ENCODE measurements at places on chromosomes 12 and 14.

DNA sequence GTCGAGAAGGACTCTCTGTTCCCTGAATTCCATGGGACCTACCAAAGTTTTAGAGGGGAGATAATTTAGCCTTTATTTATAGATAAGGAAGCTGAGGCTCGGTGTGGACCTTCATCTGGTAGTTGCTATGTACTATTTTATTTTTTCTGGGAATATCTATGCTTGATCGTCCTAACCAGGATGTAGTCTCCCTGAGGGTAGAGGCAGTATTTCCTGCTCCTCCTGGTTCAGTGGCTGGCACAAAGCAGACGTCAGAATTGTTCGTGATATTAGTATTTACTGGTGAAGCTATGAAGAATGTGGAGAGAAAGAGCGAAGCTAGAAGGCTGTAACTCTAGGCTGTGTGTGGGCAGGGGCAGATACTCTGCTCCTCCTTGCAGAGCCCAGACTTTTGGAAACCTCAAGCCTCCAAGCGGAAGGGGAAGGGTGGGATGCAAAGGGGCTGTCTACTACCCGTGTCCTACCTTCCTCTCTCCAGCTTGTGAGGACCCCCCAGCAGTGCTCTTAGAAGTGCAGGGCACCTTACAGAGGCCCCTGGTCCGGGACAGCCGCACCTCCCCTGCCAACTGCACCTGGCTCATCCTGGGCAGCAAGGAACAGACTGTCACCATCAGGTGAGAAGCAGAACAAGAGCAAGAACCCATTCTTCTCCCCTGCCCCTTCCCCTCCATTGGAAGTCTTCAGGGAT, 1.4 kb downstream of the LRP10 start:
- no peak for DNase-seq

DNA sequence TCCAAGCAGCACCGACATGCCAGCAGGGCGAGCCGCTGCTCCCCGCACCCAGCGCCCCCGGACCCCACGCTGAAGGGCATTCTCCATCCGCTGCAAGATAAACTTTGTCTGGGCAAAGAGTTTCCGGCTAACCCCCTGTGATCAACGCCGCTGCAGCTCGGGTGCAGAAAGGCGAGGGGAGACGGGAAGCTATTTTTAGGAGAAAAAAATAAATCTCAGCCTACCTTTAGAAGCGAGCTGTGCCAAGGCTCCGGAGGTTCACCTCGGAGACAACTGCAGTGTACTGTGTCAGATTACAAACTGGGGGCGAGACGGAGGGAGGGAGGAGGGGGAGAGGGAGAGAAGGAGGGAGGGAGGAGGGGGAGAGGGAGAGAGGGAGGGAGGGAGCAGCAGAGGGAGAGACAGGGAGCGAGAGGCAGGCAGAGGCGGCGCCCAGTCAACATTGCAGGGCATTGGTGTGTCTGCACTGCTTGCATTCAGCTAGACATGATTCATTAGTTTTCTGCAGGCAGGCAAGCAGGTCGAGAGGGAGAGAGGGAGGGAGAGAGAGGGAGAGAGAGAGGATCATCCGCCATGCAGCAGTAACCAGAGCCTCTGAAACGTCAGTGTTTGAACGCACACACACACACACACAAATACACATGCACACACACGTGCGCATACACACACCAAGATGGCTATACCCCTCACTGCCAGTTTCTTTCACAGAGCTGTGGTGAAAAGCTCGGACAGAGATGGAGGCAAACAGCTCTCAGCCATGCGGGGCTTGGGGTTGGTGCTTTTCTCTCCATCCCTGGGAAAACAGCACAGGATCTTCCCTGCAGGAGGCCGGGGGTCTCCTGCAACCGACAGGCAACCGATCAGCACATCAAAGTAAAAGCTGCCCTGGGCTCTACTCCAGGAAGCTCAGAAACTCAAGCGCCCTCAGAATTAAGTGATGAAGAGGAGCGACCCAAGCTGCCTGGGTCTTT, at the start of gene RIMBP2:
TSS of gene RIMBP2 (minus strand) at position 302 of the 971 bp plus-strand sequence. CDS start 237,286 bp downstream, outside the sequence.
- DNase-seq, result no peak

- no peak for DNase-seq
These were observed 7.5 kb upstream of the KLHL42 start for GRCh38 chr12:27772328-27773049.

DNA sequence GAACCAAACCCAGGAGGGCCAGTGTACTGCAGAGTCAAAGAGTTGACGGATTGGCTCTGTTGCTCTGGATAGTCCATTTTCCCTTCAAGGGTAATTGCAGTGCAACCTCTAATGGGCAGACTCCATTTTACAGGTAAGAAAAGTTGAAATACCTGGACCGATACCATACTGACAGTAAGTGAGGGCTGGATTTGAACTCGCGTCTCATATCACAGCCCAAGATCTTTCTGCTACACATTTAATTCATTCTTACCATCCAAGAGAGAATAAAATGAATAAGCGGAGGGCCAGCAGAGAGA, 356 bp upstream of the ZC3H14 start:
- no peak for DNase-seq

DNA sequence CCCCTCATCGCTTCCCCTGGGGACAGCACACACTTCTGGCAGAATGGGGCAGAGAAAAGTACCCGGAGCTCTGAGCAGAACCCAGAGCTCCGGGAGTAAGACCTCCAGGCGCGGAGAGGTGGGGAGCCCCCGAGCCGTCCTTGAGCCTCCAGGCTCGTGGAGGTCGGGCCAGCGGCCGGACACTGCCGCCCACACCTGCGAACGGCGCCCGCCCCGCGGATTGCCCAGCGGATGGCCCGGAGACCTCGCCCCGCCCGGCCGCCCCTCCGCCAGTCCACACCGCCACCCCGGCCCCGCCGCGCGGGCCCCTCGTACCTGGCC, 344 bp downstream of the SPTLC2 start:
- no peak for DNase-seq

GRCh38 chr12:95601091-95601961, 50.0 kb upstream of the USP44 start:
- no peak for DNase-seq

DNA sequence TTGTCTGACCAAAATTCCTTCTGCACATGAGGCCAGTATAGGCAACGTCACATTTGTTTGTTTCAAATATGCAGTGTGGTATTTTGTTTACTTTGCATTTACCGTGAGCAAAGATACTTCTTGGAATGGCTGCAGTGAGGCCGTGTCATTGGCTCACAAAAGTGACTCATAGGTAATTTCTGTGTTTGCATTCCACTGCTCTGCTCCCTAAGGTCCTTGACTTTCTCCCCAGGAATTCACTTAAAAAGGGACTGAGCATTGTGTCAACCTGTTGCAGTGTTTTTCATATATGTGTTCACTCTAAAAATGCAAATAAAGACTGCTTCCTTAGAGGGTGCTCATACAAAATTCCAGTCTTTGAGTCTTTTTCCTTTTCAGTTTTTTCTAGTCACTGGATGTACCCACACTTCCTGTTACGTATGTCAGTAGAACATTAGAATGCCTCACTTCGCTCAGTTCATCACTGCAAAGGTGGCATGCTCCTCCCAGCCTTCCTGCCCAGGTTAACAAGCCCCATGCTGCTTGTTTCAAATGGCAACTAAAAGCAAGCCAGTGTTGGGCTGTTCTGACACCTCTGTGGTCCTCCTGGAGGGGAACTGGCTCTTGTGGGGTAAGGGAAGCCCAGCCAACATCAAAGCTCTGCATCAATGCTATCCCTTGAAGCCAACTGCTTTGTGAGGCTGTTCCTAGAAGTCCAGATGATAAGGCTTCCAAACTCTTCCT, 9.1 kb downstream of the C12orf76 start:
- peak; percentile 69 for DNase-seq

- DNase-seq, result no peak
These were observed 2.2 kb upstream of the KRT3 start for GRCh38 chr12:52798003-52798670.

DNA sequence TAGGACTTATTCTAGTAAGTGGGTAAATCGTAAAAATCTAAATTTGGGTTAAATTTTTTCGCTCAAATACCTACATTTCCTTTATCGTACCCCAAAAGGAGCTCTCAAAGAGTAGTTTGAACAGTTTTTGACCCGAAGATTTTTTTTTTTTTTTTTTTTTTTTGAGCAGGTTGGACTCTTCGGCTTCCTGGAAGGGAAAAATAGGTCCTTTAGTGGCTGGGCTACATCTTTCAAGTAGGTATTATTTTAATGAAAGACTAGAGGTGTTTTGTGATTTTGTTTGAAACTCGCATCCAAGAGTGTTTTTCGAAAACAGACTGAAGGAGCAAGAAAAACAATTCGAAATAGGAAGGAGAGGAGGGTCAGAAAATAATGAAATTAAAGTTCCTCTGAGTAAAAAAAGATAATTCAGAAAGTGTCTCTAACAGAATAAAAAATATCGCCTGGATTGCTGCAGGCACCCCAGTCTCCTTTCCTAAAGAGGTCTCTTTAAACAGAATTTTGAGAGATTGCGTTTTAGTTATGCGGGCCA, 6.0 kb downstream of the CDKN1B start:
- DNase-seq, result no peak

DNA sequence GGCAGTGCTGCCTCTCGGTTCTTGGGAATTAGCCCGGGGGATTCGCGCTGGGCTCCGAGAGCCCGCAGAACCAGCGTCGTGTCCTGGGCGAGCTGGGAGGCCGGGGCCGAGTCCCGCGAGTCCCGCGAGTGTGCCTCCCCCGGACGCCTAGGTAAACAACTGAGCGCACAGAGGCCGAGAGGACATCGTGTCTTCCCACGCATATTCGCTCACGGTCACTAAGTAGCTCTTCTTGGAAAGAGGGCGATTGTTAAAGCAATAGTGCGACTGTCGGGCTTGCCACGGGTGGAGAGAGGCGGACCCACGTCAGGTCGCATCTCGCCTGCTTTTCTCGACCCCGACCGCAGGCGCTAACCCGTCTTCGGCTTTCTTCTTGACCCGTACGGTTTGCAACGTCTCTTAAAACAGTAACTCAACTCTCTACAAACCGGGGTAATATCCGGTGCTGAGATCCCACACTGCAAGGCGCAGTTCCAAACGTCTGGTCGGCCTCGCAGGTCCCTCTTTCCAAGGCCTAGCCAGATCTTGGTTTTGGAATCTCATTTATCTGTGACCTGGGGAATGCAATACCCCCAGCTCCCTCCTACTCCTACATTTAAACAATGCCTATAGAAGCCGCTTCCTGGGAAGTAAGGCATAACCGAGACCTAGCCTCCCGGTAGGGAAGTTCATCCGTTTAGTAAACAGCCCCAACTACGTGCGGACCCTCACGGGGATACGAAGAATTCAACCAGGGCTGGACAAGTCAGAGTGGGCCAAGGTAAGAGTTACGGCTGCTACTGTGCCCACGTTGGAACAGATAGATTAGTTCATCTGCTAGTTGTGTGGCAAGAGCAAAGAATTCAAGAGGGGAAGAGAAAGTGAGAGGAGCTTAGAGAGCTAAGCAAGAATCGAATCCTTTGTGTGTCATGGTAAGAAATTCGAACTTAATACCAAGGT, 736 bp upstream of the PHLDA1 start:
- peak; percentile 32 for DNase-seq

GRCh38 chr12:72006766-72007165, 68.1 kb downstream of the TPH2 start:
- DNase-seq, result no peak

DNA sequence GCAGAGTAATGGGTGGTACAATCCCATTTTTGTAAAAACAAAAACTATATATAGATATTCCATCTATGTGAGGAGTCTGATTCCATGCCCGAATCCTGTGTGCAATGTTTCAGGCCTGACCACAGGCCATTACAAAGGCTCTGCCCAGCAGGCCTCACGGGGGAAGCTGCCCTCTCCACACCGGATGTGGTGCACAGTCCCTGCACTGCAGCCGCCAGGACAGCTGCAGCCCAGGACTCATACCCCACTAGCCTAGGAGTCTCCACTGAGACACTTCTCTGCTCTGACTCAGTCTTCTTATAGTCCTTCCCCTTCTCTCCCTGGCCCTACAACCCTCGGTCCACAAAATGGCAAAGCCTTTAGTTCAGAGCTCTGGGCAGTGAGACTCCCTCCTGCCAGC, 190.4 kb downstream of the PPM1H start:
- no peak for DNase-seq

- peak; percentile 37 for DNase-seq
These were observed 3.0 kb downstream of the ETV6 start for GRCh38 chr12:11652351-11653040.

- DNase-seq, result no peak
These were observed 124.5 kb downstream of the ESRRB start for GRCh38 chr14:76500480-76500879.

DNA sequence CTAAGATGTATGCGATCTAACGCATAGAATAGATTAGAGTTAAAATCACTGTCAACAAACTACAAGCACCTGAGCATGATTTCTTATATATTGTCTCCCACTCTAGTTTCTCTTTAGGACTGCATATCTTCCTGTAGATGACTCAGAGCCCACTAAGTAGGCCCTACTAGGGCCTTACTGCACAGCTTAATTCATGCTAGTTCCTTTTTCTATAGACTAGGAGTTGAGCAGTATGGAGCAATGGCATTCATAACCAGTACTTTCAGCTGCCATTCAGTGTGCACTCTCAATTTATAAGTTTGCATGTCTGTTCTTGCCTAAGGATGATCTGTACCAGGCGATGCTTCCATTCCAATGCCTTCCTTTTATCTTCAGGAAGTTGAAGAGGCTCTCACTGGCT, 103.5 kb downstream of the METTL25 start:
- DNase-seq, result no peak

DNA sequence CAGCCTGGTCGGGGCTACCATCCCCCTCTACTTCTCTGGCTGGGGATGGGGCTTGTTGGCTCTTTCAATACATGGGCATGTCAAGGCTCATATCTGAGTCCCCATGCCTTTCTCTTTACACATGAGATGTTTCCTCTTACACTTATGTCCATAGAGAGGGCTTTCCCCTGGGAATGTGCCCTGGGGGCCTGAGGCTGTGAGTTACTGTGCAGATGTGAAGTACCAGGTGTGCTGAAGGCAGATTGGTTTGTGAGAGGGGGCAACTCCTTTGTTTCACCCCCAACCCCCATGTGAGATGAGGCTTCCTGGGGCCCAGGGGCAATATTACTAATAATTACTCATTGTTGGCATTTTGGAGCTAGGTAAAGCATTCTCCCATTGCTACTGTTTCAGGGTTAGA, 32.8 kb downstream of the NRXN3 start:
- no peak for DNase-seq
